Stimulated activated CD8-positive, alpha-beta memory T cell treated with anti-CD3 and anti-CD28 coated beads, Interleukin-7, amount 100 ng/mL, for 1 hour (primary cell): ENCODE measurements at places on chromosomes 1 and 21.

GRCh38 chr1:227729881-227730629 lies 5.0 kb downstream of the JMJD4 start:
- DNase-seq: no peak

DNA sequence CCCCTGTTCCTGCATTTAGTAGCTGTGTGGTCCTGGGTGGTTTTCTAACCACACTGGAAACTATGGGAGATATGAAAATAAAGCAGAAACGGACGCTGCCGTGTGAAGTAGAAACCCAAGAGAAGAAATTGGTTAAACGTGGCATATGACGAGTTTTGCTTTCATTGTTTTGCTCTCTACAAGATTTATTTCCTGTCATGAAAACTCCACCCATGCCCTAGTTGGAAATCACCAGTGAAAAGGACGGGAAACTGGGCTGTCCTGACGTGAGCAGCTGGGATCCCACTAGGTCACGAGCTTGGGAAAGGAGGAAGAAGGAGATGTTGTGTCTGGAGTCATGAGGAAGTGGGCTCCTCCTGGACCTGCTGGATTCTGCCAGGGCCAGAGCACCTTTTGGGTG lies 120.8 kb upstream of the GADD45A start:
- no peak for DNase-seq

DNA sequence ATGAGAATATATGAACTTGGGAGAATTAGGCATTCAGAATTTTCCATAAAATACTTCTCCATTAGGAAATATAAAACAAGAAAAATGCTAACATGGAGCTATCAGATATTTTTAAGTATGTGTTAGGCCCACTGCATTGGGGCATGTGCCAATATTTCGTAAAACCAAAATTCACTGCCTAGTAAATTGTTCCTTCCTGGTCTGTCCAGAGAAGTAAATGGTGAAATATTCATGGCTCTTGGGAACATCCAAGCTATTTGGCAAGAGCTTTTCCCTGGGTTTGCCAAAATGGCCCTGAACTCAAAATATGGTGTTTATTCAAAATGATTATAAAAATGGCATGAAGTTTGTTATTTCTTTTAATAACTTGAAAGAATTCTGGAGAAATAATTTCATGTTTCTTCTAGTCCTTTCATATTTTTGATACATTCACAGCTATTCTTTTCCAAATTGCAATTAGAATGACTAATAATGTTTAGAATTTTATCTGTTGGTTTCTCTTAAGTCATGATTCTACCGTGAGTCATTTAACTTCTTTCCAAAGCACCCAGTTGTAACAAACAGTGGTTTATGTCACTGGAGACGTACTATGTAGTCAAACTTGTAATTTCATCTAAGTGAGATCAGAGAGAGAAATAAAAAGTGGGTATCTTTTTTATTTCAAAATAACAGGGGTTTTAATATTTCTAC lies 25.7 kb upstream of the SLC19A2 start:
- no peak for DNase-seq

GRCh38 chr1:244636488-244637259 lies 16.3 kb upstream of the DESI2 start:
- no peak for DNase-seq

GRCh38 chr1:204989266-204990058 lies 53.5 kb upstream of the CNTN2 start:
- no peak for DNase-seq

DNA sequence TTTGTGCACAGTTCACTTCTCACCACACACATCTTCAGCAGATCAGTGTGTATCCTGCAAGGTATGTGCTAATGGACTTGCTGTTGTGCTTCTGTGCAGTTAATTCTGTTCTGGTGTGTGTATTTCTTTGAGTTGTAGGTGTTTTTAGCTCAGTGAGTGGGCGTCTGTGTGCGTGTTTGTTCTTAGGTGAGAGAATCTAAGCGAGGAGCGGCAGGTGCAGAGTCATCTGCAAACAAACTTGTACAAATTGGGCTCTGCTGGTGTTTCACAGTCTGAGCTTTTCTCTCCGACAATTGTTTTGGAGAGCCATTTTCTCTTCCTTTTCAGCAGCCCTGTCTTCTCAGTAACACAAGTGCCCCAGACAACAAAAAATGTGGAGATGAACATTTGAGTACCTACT lies 43.6 kb downstream of the ACP6 start:
- no peak for DNase-seq

GRCh38 chr21:38286739-38287471 lies 30.1 kb downstream of the KCNJ15 start:
- no peak for DNase-seq

- no peak for DNase-seq
Observed at GRCh38 chr1:205127646-205128045, 5.9 kb upstream of the RBBP5 start.

DNA sequence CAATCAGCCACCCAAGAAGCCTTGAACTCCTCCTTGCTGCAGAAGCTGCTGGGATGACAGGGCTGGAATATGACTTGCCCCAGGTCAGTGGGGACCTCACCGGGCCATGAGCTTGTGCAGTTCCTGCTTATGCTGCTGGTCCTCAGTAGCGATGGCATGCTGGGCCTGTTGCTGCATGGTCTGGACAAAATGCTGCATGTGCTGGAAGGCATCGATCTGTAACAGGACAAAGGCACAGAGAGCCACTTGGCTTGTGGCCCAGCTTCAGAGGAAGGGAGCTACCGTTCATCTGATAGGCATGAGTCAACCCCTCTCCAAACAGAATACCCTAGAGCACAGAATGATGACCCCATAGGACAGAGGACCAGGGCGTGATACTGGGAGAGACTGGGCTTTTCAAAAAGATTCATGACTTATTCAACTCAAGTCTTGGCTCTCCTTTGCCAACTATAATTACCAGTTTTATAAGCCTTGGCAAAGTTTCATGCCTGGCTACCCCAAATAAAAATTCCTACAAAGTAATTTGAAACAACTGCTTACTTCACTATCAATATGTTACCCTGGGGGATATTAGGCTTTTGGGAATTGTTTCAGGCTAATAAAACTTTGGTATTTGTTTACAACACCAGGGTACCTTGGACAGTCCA lies 34.7 kb upstream of the EXOSC10 start:
- DNase-seq: no peak

DNA sequence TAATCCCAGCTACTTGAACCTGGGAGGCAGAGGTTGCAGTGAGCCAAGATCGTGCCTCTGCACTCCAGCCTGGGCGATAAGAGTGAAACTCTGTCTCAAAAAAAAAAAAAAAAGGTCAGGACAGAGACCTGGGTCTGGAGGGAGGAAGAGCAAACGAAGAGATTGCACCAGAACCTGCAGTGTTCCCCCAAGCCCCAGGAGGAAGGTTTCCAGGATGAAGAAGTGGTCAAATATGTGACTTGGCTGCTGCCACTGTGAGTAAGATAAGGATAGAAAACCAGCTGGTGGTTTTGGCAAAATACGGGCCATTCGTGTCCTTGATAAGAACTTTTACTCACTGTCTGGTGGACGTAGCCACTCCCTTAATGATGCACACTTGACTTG lies 42.2 kb downstream of the CLDN14 start:
- no peak for DNase-seq

- no peak for DNase-seq
Observed at GRCh38 chr21:33478182-33478581, 1.6 kb downstream of the TMEM50B start.

- DNase-seq: no peak
Observed at GRCh38 chr21:35178827-35179226, 129.7 kb upstream of the RUNX1 start.

DNA sequence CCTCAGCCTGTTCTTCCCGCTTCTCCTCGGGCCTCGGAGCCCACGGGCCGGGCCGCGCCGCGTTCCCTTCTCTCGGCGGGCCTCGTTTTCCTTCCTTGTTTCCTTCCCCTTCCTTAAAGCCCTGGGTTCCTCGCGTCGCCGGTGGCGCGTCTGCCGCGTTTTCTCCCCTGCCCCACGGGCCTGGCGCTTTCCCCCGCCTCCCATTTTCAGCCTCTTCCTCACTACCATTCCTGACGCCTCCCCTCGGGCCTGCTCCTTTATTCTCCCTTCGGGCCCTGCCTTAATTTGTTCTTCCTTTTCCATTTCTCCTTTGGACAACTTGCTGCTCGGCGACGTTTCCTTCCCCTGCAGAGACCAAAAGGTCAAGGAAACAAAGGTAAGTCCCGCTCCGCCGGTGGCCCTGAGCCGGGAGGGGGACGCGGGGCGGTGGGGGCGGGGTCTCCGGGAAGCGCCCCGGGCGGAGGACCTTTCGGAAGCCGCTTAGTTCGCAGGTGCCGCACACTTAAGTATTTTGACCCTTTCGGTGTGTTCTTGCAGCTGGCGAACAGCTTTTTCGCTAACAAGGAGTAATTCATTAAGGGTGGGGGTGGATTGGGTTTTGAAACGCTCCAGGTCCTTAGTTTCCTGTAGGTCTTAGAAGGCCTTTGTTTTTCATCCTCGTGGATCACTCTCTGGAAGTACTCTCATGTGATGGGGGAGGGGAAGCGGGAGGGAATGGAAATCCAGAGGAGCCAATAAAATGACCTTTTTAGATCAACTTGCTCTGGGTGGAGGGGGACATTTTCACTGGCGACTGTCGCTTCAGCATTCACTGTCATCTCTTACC lies 780 bp downstream of the YTHDF2 start:
- DNase-seq: peak; percentile 14

DNA sequence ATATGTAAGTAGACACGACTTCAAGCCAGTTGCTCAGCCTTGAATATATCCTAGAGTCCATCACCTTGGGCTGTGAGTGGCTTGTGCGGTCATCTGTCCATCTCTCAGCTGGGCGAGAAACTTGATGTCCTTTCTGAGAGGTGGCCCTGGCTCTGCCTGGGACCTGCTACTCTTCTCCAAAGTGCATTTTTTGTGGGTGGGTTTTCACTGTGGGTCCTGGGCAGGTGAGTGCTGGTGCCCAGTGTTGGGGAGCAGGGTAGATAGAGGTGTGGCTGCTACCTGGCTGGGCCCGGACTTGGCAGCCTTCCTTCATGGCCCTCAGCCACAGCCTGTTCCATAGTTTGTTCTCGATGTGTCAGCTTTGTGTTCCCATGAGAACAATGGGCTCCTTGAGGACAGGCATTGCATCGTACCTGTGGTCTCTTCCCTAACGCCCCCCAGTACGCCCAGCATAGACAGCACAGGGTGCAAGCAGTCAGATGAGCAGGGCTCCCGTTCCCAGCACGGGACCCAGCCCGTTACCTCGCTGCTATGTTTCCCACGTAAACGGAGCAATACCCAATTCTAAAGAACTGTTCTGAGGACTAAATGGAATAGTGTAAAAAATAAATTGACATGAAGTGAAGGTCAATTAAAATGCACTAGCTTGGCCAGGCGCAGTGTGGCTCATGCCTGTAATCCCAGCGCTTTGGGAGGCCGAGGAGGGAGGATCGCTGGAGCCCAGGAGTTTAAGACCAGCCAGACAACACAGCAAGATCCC lies 877 bp upstream of the SLX9 start:
- DNase-seq: no peak

GRCh38 chr1:162471290-162471853 lies 26.2 kb upstream of the UHMK1 start:
- no peak for DNase-seq

GRCh38 chr1:71228241-71228640 lies 147.4 kb upstream of the ZRANB2 start:
- DNase-seq: no peak

- DNase-seq: no peak
Observed at GRCh38 chr1:6584126-6585080, 4.6 kb downstream of the ZBTB48 start.

- peak; percentile 12 for DNase-seq
Observed at GRCh38 chr21:44765231-44766013, 36.2 kb downstream of the UBE2G2 start.

- no peak for DNase-seq
Observed at GRCh38 chr1:54781023-54781723, 16.9 kb upstream of the PARS2 start.

DNA sequence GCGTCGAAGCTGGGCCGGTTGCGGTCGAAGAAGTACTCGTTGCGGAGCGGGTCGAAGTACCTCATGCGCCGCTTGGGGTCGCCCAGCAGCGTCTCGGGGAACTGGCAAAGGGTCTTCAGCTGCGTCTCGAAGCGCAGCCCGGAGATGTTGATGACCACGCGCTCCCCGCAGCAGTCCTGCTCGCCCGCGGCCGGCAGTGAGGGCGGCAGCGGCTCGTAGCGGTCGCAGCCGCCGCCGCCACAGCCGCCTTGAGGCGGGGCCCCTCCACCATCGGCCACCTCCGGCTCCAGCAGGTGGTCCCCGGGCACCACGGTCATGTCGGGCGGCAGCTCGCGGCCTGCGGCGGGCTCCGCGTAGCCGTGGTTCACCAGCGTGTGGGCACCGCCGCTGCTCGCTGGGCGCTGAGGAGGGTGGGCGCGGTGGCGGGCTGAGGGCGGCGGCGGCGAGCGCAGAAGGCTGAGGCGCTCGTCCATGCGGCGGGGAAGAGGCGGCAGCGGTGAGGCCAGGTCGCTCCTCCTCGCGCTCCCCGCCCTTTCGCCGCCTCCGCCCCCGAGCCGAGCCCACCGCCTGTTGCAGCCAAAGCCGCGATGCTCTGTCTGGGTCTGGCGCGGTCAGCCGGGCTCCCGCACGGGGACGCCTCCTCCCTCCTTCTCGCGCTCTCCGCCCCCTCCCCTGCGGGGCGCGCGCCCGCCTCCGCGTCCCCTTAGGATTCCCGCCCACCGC lies at the start of gene KCNA3:
Gene KCNA3 (minus strand): TSS at position 604 of the 723 bp plus-strand sequence. CDS start 131 bp downstream, at position 473.
- DNase-seq: peak; percentile 46

- no peak for DNase-seq
Observed at GRCh38 chr1:97145321-97145956, 423.9 kb downstream of the PTBP2 start.

DNA sequence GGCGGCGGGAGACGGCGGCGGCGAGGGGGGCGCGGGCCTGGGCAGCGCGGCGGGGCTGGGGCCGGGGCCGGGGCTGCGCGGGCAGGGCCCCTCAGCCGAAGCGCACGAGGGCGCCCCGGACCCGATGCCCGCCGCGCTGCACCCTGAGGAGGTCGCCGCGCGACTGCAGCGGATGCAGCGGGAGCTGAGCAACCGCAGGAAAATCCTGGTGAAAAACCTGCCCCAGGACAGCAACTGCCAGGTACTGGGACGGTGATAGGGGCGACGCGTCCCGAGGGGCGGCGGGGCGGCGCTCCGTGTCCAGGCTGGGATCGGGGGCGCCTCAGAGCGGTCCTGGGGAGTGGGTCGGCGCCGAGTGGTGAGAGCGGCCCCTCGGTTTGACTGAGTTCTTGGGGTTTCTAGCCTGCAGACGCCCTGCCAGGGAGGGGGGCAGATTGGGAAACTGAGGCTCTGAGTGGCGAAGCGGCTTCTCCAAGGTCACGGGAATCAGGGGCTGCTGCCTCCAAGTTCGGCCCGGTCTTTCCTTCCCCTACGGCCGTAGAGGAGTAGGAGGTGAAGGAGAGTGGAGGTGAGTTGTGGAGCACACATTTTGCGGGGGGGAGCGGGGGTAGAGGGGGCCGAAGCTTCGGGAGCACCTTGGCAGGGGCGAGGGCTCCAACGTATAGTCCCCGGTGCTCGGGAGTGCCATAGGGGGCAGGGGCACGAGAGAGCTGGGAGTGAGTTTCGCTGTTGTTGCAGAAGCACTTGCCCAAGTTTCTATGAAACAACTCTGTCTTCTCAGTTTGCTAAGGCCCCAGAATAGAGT lies 508 bp downstream of the RAVER2 start:
- DNase-seq: no peak

GRCh38 chr21:15567191-15567590 lies 162.6 kb upstream of the USP25 start:
- no peak for DNase-seq
